ENCODE measurements at places on chromosomes 12 and 14. TPM values are rescaled to one million over a fixed set of nuclear protein-coding genes. Genes with fewer than 3 reads are reported as not detected.

DNA sequence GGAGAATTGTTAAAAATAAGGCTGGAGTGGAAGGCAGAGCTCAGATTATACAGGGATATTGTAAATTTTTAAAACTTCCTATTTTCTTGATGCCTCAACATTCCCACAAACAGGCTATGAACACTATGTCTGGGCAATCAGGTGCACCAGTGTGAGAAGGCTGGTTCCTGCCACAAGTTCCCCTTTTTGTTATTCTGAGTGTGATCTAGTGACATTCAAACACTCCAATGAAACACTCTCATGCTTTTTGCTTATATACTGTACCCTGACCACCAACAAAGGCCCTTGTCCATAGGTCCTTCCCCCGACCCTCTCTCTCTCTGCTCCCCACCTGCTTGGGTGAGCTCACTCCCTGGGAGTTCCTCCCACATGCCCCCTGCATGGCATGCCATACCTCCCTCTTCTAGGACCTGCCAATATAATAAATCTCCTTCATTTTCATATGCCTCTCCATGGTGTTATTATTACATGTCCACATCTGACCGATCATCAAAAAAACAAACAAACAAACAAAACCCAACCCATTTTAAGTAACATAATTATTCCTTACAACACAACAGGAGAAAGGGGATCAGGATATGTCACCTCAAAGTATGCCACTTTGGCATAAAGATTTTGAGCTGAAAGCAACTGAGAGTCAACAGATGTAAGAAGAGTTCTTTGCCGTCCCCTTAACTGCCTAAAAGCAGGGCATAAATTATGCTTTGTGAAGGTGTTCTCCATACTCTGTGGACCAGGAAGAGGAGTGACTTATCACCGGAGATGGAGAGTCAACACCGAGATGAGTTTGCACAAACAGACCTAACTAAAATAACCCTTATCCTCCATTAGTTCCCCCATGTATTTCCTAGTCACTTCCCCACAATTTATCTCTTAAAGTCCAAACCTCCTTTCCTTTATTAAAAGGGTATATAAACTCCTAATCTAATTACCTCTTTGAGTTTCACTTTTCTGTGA, 42.5 kb upstream of the CATSPERB start:
- DNase-seq = no peak

The TMEM233 gene
- not detected for total RNA-seq

The PLEKHA5 gene
- 15.8 TPM for total RNA-seq

- DNase-seq = no peak
These were observed 18.8 kb upstream of the PRKAG1 start for GRCh38 chr12:49037111-49037946.

GRCh38 chr12:107329569-107330324, 236.4 kb upstream of the CRY1 start:
- DNase-seq = no peak

- no peak for DNase-seq
These were observed 45.8 kb downstream of the AMN start for GRCh38 chr14:102968306-102968705.

DNA sequence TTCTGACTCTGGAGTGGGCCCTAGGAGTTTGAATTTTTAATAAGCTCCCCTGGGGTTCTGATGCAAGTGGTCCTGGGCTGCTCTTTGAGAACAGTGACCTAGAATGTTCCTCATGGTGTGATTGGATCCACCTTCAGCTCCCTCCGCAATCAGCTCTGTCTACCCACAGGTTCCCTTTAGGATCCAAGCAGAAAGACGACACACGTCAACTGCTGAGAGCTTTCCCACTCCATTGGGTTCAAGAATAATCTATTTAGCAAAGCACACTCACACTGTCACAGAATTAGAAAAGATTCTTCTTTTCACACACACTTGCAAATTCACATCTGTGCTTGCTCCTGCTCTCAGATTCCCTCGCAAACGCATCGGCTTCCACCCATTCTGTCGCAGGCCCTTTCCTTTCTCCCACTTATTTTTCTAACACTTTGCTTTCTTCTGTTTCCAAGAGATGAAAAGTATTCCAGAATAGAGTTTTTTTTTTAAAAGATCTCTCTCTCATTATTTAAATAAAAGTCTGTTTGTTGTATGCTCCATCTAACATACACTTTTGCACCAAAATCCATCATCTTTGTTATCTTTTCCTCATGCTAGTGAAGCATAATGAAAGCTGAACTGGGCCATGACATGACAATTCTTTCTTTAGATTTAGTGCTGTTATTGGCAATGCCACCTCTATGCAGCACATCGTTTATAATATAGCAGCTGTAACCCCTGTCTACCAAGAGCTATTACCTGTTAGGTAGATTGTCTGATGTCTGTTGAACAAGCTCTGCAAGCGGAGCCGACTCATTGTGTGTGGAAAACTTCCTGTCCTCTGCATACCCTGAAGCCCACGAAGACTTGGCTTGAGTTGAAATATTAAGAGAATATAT, 73.1 kb downstream of the CACNA1C start:
- DNase-seq = no peak

The LRP1-AS gene
- not detected for total RNA-seq

DNA sequence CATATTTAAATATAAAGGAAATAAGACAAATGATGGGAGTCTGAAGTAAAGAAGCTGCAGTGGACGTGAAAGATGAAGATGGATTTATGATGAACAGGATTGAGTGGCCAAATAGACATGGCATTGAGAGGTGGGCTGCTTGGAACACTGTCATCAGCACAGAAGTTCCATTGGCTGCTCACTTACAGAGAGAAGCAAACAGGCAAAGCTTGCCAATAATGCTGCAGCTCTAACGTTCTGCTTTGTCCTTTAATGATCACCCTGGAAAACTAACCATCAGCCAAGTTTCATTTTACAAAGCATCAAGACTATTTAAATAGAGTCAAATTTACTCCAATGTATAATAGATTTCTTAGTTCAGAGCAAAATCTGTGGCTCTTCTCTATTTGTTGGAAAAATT, 721.4 kb downstream of the TMTC2 start:
- DNase-seq = no peak

The PROX2 gene
- total RNA-seq = not detected

The FOXG1 gene
- total RNA-seq = not detected

The IL31 gene
- total RNA-seq = not detected

- DNase-seq = peak; percentile 64
These were observed 58.7 kb upstream of the NCOR2 start for GRCh38 chr12:124625867-124626675.

The NOS1 gene
- total RNA-seq = not detected

The FAIM2 gene
- 0.58 TPM for total RNA-seq

DNA sequence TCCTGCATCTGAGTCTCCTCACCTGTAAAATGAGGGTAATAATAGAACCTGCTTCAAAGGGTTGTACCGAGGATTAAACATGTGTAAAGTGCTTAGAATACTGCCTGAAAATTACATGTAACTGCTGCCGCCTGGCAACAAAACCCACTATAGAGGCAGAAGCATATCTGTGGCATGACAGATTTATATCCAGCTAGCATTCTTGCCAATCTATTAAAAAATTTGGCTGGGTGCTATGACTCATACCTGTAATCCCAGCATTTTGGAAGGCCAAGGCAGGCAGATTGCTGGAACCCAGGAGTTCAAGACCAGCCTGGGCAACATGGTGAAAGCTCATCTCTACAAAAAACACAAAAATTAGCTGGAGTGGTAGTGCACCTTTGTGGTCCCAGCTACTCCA, 16.4 kb upstream of the KSR2 start:
- DNase-seq = no peak

The ALKBH1 gene
- 4.2 TPM for total RNA-seq

DNA sequence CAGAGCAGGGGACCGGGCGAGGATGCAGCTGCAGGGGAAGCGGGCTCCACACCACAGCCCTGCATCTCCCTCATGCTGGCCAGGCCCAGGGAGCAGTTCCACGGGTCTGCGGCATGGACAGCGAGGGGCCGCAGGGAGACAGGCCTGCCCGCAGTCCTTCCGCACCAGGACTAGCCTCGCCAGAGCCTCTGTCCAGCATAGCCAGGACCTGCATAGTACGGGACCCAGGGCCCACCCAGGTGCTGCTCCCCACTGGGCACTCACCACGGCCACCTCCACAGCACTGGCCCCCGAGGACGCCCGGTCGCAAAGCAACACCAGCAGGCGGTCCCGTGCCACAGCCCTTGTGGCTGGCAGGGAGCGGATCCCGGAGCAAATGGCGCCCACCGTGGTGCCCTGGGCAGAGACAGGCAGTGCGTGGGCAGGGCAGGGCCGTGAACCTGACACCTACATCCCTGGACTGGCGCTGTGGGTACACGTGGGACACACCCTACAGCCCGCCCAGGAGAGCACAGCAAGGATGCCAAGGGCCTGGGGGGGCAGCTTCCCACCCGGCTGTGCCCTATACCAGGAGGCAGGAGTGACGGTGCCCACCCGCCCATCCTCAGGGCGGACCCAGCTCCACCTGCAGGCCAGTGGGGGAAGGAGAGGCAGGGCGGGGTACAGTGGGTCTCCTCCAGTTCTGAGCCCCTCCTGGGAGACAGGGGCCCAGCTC, 23.8 kb downstream of the JAG2 start:
- DNase-seq = no peak

DNA sequence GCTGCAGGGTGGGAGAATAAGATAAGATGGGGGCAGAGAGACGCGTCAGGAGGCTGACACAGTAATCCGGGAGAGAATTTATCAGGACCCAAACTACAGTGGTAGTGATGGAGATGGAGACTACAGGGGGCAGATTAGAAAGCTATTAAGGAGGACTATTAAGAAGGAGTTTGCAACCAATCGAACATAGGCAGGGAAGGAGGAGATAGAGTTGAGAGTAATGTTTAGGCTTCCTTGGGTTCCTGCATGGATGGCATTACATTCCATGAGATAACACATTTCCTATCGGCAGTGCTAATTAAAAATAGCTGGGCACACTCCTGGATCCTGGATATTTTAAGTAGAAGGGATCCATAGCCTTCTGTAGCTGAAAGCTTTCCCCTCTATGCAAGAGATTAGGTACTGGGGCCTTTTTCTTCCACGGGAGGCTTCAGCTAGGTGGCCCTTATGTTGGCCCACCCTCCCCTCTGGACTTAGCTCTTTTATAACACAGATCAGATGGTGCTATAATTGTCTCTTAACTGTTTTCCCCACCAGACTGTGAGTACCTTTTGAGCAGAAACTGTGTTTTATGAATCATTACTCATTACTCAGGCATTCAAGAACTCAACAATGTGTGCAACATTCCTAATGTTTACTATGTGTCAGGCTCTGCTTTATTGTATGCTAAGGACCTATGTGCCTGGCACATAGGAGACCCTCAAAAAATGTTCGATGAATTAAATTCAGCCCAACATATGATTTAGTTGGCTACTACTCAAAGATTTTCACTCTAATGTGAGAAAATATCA, 113.0 kb downstream of the RMST start:
- DNase-seq = peak; percentile 28

DNA sequence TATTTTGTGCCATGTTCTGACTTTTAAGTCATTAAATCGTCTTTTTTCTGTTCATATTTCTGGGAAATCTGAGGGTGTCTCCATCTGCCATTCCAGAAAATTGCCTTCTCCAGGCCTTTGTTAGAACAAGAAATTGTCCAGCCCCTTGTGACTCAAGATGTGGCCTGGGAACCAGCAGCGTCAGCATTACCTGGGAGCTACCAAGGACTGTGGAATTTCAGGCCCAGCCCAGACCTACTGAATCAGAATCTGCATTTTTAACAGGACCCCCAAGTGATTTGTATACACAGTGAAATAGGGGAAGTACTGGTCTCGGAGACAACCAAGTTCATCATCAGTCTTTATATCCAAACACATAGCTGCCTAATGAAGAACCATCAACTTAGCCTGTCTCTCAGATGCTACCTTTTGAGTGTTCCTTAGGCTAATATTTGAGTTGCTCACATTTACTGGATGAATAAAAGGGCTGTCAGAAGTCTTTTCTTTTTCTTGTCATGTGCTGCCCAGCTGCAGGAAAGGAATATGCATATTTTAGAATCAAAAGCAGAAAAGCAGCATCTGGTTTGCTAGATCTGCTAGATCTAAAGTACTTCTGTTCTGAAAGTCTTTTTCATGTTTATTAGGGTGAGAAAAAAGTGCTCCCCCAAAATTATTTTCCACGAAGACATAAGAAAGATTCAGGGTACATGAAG, 21.2 kb downstream of the GPHB5 start:
- DNase-seq = no peak

GRCh38 chr12:3532931-3533702, 42.1 kb downstream of the PRMT8 start:
- DNase-seq = no peak

GRCh38 chr14:47012533-47013280, 361.1 kb upstream of the RPL10L start:
- DNase-seq = no peak

The KLRK1 gene
- not detected for total RNA-seq

- no peak for DNase-seq
These were observed 24.9 kb upstream of the MED13L start for GRCh38 chr12:116302166-116303058.

DNA sequence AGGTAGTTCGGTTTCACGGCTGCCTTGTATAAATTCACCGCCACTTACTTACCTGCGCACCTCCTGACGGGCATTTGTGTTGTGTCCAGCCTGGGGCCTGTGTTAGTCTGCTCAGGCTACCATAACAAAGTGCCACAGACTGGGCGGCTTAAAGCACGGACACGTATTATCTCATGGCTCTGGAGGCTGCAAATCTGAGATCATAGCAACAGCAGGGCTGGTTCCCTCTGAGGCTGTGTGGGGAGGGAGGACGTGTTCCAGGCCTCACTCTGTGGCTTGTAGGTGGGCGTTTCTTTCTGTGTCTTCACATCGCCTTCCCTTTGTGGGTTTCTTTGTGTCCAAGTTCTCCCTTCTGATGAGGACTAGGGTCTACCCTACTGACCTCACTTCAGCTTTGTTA, 93.5 kb upstream of the FZD10 start:
- no peak for DNase-seq

The RIMBP2 gene
- 0.97 TPM for total RNA-seq

DNA sequence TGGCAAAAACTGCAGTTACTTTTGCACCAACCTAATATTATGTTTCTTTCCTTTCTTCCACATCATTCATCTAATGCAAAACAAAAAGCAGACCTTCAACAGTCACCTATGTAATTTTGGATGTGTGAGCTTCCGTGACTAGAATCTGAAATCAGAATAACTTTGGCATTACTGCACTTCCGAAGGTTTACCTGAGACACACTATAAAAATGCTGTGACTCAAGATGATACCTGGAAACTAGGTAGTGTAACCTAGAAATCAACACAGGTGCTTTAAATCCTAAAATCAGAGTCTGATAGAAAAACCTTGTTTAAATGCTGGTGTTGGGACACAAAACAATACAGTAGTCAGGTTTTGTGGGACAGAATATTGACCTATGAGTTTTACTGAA, 2.2 kb downstream of the BTBD7 start:
- no peak for DNase-seq

The RPS6KA5 gene
- 3.8 TPM for total RNA-seq

The CCDC198 gene
- total RNA-seq = 15.0 TPM
